ENCODE measurements at places on chromosomes 6 and 20. TPM values are rescaled to one million over a fixed set of nuclear protein-coding genes. Genes with fewer than 3 reads are reported as not detected.

PAX1 gene
- not detected for total RNA-seq

FITM2 gene
- total RNA-seq, result 3.2 TPM

- DNase-seq, result no peak
Observed at GRCh38 chr6:43983632-43984031, 143.6 kb downstream of the MRPL14 start.

- no peak for DNase-seq
Observed at GRCh38 chr6:155985660-155986138, 530.1 kb upstream of the NOX3 start.

DNA sequence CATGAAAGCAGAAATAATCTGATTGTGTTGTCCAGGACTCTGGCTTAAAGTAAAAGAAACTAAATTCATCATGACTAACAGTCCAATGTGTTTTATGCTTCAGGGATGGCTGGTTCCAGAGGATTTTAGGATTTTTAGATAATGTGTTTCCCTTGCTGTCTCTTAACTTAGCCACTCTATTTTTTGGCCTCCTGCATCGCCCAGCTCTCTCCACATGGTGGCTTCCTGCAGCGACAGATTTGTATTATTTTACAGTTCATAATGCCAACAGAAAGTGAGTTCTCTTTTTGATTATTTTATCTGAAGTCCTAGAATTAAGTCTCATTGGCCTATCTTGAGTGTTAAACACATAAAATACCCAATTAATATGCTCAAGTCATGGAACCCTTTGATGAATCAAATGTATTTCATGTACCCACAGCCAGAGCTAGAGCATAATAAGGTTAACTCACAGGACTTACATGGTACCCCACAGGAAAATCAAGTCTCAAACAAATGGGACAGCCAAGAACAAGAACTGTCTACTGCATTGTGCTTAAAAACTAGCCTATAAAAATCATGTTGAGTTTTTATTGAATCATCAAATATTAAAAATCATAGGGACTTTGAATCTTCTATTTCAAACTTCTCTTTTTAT lies 582.5 kb downstream of the DOK5 start:
- no peak for DNase-seq

Measured in CD4-positive, alpha-beta T cell (primary cell).